ENCODE measurements at places on chromosomes 4 and X.

DNA sequence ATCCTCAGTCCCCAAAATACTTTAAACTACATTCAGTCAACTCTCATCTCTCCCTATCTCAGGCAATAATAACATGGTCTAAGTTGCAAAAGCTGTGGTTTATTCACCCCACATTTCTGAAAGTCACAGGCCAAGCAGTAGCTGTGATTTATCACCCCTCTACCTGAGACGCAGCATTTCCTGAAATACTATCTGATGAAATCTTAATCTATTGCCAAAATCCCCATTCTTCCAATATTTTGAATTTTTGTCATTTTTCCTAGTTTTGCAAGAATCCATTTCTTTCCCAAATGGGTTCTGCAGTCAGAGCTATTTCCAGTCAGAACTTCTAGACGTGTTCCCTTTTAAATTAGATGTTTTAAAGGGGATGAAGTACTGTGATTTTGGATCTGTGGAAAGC, 148.3 kb downstream of the BANK1 start:
- no peak for DNase-seq

DNA sequence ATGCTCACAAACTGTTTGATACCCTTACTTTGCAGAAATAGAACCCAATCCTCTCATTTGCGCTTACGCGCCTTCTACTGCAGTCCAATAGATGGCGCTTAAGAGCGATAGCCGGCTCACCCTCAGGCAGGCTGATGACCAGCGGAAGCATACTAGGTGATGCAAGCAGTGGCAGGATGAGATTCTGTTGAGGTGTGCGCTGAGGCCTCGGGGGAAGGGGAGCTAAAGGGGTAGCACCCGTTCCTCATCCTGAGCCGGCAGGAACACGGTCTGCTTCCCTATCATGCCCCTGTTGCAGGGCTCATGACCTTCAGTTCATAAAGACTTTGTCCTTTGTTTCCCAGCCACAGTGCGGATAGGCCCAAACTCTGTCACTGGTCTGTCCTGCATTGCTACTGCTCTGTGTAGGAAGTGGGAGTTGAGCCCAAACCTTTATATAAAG, 628.9 kb downstream of the TLL1 start:
- DNase-seq, result no peak

DNA sequence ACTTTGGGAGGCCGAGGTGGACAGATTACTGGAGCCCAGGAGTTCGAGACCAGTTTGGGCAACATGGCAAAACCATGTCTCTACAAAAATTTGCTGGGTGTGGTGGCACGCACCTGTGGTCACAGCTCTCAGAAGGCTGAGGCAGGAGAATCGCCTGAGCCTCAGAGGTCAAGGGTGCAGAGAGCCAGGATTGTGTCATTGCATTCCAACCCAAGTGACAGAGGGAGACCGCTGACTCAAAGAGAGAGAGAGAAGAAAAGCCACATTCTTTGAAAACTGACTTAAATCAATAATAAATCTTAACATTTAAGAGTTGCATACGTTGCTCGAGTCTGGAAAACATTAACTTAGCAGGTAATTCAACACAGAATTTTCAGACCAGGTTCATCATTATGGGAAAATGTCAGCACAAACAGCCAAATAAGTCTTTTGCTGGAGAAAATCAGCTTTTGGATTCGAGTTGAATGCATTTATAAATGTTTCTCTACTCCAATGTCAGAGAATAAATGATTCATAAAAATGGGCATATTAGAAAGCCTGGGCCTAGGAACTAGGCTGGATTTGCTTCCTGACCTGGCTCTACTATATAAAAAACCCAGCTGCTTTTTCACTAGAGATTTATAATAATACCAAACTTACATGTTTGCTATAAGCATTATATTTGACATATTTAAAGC, 68.3 kb upstream of the RBPJ start:
- no peak for DNase-seq

DNA sequence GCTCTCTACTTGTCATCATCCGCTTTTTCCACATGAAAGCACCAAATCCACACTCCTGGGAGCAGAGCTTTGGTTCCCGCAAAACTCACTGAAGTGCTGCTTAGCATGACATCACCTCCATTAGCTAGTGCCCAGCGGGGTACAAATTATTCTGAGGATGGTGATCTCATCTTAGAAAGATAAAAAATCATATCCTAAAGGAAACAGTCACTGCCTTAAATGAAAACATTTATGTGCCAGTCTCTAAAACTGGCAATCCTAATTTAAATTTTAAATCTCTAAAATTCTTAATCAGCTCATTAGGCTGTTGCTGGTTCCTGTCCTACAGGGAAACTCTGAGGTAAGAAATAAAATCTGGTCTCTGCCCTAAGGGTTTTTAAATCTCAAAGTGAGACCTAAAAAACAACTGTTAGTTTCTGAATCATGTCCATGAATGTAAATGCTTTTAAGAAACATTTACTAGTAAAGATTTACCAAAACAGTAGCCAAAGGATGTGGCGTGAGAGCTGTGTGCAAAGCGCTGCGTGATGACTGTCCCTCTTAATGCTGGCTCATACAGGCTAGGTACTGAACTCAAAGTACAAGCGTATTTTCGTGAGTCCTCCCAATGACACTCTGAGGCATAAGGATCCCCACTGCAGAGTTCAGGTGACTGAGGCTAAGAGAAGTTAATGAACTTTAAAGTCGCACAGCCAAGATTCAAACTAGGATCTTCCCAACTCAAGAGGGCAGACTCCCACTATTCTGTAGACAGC, 4.5 kb downstream of the CASP3 start:
- no peak for DNase-seq

GRCh38 chr4:41366911-41367517, 110.3 kb downstream of the UCHL1 start:
- no peak for DNase-seq
